ENCODE measurements at places on chromosomes 16 and 17.

- DNase-seq = no peak
Observed at GRCh38 chr16:86994215-86994614, 323.0 kb downstream of the C16orf95 start.

DNA sequence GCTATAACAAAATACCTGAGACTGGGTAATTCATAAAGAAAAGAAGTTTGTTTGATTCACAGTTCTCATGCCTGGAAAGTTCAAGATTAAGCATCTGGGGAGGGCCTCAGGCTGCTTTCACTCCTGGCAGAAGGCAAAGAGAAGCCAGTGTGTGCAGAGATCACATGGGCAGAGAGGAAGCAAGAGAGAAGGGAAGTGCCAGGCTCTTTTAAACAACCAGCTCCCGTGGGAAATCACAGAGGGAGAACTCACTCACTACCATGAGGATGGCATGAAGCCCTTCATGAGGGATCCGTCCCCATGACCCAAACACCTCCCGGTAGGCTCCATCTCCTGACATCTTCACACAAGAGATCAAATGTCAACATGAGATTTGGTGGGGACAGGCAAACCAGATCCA lies 501.6 kb downstream of the MAF start:
- DNase-seq = no peak

- DNase-seq = no peak
Observed at GRCh38 chr17:78751447-78752161, 30.5 kb downstream of the CYTH1 start.

DNA sequence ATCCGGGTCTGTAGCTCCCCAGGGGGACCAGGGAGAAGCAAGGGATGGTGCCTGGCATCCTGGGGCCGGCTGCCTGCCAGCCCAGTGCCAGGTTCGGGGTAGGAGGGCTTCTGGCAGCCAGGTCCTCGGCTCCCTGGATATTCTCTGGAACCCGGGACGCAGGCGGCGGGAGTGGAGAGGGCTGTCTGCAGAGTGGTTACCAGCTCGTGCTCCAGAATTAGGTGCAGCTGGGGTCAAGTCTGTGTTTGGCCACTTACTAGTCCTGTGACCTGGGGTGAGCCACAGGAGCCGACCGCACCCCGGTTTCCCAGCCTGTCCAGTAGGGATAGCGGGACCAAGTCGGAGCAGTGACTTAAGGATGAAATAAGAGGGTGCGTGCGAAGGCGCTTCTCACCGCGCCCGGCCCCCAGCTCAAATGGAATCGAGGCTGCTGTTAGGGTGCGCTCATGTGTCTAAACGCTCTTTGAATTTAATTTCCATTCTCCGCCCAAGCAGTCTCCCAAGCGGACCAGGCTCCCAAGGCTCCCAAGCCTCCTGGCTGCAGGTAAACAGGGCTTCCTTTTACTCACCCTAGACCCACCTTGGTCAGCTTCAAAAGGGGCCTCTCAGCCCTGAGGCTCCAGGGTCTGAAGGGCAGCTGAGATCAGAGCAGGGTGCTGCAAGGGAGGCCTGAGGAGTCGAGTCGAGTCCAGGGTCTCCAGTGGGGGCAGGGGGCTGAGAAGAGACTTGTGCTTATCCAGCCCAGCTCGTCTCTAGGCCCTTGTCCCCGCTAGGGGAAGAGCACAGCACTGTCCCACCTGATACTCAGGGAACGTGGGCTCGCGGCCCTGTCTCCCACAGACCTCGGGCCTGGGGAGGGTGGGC lies 28.3 kb upstream of the ZNF469 start:
- DNase-seq = no peak

DNA sequence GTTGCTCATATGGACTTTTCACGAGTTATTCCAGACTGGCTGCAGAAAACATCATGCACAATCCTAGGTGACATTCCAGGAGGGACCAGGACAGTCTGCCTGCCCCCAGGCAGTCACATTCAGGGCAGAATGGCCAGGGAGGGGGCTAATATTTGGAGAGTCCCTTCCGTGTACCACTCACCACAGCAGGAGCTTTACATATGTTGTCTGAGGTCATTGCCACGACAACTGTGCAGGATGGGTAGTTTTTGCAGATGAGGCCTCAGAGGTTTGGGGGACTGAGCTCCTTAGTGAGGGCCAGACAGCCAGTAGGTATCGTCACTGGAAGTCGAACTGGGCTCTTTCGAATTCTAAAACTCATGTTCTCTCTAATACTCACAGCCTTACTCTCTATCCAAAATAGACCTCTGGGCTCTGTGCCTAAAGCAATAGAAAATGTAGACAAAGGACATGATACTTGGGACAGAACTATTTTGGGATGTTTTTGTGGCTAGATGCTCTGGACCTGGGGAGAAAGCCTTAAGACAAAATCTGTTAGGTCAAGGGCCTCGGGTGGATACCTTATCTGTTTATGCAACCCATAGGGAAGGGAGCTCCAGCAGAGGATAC lies 338.5 kb downstream of the MAF start:
- no peak for DNase-seq

DNA sequence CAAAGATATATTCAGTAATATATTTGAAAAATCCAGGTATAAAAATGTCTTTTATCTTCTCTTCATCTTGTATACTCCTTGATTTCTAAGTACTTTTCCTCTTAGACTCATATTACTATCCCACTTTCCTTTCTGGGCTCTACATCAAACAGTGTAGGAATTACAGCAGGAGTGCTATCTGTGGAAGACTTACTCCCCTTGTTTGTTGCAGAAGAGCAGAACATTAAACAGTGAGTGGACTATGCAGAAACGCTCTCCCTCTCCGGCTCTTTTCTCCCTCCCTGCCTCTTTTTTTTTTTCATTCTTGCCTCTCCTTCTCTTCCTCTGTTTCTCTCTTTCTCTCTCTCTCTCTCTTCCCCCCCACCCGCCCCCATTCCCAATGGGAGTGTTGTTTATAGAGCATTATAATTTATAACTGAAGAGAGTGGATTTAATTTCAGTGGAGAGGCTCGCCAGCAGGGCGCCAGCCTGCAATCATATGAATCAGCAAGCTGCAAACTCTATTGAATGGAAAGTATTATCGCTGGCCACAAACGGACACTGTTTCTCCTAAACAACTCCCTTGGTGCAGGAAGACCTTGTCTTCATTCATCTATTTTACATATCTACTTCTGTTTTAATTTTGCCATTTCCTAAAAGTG lies 242.3 kb upstream of the TBX2 start:
- DNase-seq = no peak

GRCh38 chr16:79509211-79509631 lies 91.3 kb downstream of the MAF start:
- DNase-seq = peak; percentile 4

DNA sequence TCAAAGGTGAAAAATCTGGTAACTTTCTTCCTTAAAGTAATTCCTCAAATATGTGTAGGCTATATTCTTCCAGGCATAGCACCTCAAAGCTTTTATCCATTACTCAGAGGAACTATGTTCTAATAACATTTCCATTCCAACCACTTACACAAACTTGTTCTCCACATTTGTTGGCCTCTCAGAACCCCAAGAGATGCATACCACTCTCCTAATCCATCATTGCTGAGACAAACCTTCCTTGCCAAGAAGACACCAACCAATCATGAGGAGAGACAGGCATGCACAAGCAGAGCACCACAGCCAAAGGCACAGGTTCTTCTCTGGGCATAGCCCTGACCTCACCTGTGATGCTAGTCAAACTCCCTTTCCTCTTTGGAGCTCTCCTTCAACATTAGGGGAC lies 20.9 kb downstream of the CDH11 start:
- DNase-seq = no peak
